ENCODE measurements at places on chromosomes 7 and 10. TPM values are rescaled to one million over a fixed set of nuclear protein-coding genes. Genes with fewer than 3 reads are reported as not detected.

Gene DNAJC1
- total RNA-seq: 25.8 TPM

Gene LIPJ
- 0.09 TPM for total RNA-seq

DNA sequence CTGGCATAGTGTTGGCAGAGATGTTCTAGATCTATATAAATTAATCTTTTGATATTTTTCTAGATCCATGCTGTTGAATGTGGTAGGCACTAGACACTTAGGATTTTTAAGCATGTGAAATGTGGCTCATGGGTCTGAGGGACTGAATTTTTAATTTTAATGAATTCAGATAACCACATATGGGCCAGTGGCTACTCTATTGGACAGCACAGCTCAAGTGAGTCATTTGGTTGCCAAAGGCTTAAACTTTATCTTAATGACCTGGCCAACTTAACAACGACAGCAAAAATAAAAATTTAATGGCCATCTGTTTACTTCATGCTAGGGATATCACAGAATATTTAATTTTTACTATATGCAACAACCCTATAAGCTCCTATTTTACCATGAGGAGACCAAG is 61.4 kb downstream of the CDK14 start:
- DNase-seq: no peak

Gene TBXAS1
- total RNA-seq: 2.4 TPM
